ENCODE measurements at places on chromosomes 13 and 19. TPM values are rescaled to one million over a fixed set of nuclear protein-coding genes. Genes with fewer than 3 reads are reported as not detected.

Gene MISP3
- total RNA-seq: 0.70 TPM

Gene WDR83
- 13.3 TPM for total RNA-seq

GRCh38 chr13:98089246-98089645, 53.6 kb upstream of the FARP1 start:
- peak; percentile 81 for DNase-seq

DNA sequence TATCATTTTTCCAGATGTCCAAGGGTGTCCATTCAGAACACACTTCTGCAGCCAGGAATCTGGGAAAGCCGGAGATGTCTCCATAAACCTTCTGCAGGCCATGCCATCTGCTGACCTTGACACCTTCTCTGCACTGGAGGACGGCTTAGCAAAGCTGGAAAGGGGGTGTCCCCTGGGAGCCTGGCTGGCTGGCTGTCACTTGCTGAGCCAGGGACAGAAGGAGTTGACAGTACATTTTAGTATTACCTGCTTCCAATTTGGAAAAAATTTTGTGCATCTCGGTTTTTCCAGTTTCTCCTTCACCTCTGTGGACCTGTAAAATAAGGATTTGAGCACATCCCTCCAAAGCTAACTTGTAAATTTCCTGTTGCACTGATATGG, 8.1 kb upstream of the CHST8 start:
- DNase-seq: no peak

GRCh38 chr19:48741129-48741999, 954 bp upstream of the RASIP1 start:
- no peak for DNase-seq

DNA sequence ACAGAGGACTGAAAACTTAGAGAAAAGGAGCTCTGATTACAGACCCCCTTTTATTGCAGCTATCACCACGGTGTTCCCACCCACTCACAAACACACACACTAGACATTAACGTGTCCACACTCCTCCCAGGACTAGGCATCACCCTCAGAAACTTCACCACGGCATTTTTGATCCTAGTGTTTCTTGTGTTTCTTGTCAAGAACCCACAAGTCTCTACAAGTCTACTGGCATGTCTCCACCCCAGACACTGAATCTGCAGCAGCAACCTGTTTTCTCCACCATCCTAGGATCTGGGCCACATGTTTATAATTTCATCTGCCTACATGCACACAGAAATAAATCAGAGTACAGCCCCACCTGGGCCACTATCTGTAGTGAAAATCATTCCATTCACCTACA, 4.3 kb downstream of the ZNF486 start:
- no peak for DNase-seq

Measured in astrocyte (in vitro differentiated cells and primary cell).